ENCODE measurements at places on chromosomes 7 and 10. TPM values are rescaled to one million over a fixed set of nuclear protein-coding genes. Genes with fewer than 3 reads are reported as not detected.

GRCh38 chr10:80596391-80597257 lies 58.9 kb downstream of the SH2D4B start:
- no peak for ATAC-seq

DNA sequence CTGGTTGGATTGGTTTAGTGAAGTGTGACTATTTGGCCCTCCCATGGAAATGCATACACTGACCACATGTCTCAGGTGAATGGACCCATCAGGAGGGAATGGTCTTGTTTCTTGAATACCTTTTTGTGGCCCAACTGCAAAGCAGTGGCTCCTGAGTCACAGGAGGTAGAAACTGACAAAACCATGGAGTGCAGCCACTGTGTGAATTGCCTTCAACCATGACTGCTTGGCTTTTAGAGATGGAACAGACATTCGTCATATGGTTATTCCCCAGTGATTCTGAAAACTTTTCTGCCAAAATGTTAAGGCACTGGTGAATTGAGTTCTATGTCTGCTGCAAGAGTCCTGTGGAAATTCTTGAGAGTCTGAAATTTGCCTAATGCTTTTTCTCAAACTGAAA lies 64.7 kb downstream of the CDK14 start:
- no peak for ATAC-seq

DNA sequence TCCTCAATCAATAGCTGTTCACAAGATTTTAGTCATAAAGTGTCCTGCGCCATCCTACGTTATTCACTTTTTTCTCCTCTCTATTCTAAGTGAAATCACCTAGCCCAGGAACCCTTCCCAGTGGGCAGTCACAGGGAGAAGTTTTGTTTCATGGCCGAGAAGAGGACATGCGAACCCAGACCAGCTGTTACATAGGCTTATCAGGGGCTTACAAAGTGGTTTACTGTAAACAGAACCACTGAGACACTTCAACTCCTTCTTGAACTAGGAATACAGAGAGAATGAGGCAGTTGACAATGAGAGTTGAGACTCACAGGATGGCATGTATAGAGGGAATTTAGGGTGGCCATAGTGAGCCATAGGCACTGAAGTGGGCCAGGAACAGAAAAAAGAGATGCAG lies 246.9 kb upstream of the GLI3 start:
- ATAC-seq = no peak

Gene STEAP2
- 2.4 TPM for total RNA-seq

Gene ARPC1A
- 182 TPM for total RNA-seq

Gene MRM2
- 17.3 TPM for total RNA-seq

Data from esophagus mucosa (tissue), 1 donor.